ENCODE measurements at places on chromosomes 12 and 14.

GRCh38 chr14:104157016-104157928, 18.9 kb downstream of the KIF26A start:
- DNase-seq = no peak

- DNase-seq = no peak
These were observed 69.7 kb upstream of the DLK1 start for GRCh38 chr14:100656996-100657395.

DNA sequence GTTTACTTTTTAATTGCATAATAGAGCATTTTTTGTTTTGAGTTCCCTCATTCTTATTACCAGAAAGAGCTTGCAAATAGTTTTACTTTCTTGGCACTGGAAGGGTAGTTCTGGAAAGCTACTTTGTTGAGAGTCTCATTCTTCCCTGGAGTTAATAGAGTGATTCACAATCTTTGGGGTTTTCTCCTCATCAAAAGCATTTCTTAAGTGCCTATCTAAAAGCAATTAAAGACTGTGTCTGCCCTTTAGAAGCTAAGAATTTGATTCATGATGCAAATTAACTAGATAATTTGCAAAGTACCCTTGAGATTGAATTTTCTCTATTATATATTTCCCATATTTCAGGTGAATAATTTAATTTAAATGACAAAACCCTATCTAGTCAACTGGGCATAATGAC, 8.1 kb upstream of the BMAL2 start:
- no peak for DNase-seq

- no peak for DNase-seq
These were observed 2.3 kb upstream of the SCNN1A start for GRCh38 chr12:6377667-6377994.

GRCh38 chr14:102445641-102446040, 63.9 kb downstream of the ANKRD9 start:
- no peak for DNase-seq

DNA sequence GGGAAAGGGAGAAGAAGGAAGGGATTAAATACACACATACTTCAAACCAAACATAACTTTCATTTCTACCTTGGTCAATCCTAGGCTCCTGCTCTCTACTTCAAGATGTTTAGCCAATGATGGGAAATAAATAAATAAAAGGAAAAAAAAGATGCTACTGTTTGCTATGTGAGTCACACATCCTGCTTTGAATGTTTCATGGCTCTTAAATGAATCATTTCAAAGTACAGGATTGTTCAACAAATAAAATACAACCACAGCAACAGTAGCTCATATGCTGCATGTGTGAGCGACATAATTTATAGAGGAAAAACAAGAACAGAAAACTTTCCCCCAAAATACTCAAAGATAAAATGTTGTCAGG, 54.3 kb upstream of the NPFF start:
- DNase-seq = no peak

DNA sequence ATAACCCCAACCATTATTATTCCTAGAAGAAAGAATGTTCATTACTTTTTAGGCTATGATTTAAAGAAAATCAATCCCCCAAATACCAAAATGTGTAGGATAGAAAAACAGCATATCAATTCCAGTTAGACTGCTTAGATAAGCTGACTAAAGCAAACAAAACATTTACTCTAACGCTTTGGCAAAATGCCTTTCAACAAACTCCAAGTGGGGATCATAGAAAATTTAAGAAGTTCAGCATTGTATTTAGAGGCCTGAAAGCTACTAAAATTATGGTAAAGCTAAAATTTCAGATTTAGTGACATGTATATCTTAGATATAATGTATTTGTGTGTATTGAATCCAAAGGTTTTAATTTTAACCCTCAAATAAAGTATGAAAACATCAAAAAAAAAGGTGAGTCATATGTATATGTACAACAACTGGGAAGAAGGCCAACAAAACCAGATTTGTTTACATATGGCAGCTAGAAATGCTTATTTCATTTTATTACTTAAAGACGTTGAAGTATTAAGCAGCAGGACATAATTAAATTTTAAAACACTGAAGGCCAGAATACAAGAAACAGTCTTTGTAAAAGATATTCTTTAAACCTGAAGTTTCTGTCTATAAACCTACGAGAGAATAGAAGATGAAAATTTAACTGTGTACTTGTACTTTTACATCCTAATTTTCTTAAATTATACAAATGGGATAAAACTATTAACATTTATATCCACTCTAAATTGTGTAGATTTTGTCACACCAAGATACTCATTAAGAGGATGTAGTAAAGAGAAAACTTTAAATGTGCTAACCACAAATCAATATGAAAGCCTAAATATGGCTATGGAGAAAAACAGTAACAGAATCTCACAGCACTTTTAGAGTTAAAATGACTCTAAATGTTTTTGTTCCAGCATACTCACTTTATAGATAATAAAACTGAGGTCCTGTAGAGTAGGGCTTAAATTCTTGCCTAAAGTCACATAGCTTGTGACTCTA, 71.4 kb downstream of the SLC41A2 start:
- no peak for DNase-seq

DNA sequence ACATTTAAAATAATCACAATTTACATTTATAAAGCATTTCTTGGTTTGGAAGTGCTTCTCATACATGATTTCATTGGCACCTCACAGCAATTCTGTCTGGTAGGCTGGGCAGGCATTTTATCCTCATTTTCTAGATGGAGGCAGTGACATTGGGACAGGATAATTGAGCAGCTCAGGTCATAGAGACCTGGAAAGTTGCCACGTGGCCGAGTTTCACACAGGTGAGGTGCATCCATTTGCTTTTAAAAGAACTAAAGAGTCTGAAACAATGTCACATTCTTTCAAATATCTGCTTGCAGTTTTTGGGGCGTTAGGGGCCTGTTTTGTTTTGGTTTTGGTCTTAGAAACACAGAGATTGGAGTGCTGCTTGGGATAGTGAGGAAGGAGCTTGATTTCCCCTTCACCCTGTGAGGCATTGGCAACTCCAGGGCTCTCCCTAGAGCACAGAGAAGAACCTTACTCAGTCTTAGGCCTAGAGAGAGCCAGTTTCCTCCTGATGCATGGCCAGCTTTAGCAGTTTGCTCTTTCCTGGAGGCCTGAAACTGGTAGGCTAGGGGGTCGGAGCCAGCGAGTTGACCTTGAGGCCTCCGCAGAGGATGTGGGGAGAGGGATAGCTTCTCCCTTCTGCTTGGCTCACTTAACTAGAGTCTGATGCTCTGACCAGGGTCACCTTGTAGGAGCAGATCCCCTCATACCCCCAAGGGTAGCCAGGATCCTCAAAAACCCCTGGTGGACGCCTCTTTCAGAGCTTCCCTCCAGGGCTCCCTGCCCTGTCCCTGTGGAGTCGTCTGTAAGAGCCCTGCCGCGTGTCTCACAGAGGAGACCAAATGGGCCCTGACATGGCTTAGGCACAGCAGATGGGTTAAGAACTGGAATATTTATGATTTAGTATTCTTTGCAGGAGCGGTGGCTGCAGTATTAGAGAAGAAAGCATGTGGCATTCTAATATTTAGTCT, 34.9 kb upstream of the JDP2 start:
- no peak for DNase-seq

DNA sequence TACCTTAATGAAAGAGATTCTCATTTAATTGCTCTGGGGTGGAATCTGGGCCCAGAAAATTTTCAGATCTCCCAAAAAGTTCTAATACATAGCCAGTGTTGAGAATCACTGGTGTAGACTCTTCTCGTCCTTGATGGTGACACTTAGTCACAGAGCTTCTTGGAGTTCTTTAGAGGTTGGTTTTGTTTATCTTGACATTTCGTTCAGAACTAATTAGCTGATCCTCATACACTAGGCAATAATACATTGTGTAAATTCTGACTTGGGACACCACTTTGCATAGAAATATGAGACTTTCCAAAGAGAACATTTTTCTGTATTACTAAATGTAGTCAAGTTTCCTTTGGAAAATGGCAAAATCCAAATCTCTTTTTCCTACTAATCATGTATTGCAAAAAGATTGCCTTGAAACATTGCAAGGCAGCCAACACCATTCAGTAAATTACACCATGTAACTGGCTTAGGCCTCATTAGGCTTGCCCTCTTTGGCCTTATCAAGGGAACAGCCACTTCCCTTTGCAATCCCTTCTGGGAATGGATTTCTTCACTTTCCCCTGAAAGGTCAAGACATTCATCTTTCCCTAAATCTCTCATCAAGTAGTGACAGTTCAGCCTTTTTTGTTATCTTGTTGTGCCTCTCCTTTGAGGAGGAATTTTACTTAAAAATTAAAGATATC, 102.2 kb downstream of the PAH start:
- DNase-seq = no peak

DNA sequence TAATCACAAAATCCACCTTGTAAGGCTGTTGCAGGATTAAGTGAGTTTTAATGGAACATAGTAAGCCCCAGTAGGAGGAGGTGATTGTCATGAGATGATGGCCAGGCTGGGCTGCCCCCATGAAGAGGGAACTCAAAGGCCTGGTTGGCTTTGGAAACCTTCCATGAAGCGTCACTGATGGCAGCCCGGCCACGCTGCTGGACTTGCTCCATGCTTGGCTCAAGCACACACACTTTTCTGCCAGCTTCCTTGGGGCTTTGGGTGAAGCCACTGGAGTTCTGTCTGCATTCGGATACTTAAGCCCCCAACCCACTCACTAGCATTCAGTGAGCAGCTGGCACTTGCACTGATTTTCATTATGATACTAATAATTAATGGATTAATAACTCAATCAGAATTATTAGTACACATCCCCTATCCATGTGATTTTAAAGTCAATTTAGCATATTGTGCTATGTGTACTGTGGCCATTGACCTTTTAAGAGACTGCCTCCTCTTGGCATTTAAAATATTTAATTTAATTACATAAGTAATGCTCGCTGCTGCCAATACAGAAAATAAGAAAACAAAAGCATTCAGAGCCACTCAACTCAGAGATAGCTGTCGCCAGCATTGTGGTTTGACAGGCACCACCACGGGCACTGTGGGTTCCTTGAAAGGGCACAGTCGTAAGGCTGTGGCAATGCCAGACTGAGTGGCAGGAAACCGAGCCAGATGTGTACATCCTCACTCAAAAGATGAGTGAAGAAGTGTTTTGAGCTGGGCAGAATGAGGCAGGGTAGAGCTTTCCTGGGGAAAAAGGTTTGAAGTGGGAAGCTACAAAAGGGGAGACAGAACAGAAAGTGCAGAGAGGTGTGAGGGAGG, 15.9 kb downstream of the KRT85 start:
- DNase-seq = no peak

DNA sequence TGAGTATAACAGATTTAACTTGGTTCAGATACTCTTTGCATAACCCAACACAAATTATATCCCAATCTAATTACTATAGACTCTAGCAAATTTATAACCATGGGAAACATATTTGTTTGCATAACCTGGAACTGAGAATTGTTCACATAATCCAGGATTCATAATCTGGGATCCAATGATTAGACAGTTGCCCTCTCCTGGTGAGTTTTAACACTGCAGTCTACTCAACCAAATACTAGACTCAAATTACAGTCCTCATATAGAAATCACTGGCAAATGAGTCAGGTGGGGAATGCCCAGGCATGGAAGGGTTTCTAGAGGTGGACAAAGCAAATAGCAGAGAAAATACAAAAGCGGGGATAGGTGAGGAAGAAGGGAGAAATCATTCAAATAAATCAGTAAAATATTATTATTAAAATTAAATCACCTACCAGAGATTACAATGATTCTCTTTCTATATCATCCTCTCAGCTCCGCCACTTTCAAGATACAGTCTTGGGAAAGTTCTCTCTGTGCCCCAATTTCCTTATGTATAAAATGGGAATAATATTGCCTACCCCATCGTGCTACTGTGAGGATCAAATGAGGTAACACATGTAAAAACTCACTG, 9.4 kb downstream of the GCH1 start:
- DNase-seq = no peak

- DNase-seq = no peak
These were observed 16.5 kb upstream of the LUM start for GRCh38 chr12:91127751-91128150.

DNA sequence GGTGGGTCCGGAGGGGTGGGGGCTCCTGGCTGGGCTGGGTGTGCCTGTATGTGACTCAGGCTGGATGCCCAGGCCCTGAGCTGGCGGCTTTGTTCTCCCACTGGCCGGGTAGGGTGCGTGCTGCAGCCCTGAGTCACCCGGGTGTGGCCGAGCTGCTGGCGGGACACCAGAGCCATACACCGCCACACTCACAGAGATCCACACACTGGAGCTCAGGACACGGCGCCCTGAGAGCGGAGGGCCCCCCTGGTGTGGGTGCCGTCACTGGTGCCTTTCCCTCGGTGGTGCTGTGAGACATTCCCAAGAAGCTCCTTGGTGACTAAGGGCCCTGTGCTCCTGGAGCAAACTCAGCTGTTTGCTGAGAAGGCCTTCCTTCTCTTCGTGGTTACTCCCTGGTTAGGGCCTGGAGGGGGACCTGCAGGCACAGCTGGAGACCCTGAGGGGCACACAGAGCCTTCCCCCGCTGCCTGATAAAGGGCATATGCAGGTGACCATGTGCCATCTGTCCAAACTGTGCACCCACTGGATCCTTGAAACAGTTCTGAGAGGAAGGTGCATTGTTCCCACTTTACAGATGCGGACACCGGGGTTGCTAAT, 44.3 kb downstream of the KRT80 start:
- DNase-seq = no peak

DNA sequence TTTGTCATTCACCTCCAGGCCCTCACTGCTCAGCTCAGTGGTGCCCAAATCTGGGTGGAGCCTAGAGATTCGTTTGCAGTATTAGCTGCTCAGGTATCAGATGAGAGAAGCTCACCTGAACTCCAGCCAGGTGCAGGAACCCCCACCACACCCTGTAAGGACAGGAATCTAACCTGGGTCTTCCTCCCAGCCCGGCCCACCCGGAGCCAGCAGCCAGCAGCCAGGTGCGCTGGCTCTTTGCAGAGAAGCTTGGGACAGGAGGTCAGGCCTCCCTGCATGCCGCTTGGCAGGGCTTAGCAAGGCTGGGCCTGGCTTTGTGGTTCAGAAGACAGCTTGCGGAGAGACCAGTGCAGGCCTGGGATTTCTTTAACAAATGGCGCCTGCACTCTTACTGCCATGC, 125.6 kb upstream of the MYL2 start:
- no peak for DNase-seq

- DNase-seq = peak; percentile 60
These were observed 169.4 kb downstream of the KIF26A start for GRCh38 chr14:104307627-104308401.

DNA sequence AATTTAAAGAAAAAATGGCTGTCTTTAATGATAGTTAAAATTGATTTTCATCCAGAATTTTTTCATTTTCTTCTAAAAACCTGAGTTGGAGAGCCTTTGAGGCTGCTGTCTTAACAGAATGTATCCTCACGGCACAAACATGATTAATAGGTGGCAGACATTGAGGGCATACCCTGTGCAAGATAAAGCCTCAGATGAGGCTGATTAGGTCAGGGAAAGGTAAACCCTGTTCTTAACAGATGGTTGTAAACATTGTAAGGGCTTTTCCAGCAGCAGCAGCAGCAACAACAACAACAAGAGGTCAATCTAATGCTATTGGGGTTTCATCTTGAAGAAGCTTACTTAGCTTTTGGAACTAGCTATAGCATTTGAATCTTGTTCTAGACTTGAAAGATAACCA, 17.4 kb downstream of the GNG2 start:
- DNase-seq = no peak

GRCh38 chr14:100975671-100976070, 72.1 kb upstream of the RTL1 start:
- no peak for DNase-seq

- DNase-seq = no peak
These were observed 88.5 kb downstream of the LGMN start for GRCh38 chr14:92659765-92660561.

Data from posterior cingulate gyrus (tissue), 11 donors.